ENCODE measurements at places on chromosomes 16 and 17.
A peak's percentile ranks its signal among the peaks of the same experiment; 100 is the strongest.

- no peak for DNase-seq
Measured at GRCh38 chr16:4082474-4083044, 33.7 kb downstream of the ADCY9 start.

DNA sequence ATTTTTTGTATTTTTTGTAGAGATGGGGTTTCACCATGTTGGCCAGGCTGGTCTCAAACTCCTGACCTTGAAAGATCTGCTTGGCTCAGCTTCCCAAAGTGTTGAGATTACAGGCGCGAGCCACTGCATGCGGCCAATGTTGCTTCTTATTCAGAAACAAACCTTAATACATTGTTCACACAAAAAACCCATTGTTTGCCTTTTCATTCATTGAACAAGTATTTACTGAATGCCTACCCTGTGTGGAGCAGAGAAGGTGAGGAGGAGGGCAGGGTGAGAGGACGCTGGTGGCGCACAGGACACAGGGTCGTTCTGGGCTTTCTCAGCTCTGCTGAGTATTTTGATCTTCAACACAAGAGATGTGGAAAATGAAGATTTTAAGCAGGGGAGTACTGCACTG lies 8.0 kb upstream of the KRT23 start:
- DNase-seq, result no peak

DNA sequence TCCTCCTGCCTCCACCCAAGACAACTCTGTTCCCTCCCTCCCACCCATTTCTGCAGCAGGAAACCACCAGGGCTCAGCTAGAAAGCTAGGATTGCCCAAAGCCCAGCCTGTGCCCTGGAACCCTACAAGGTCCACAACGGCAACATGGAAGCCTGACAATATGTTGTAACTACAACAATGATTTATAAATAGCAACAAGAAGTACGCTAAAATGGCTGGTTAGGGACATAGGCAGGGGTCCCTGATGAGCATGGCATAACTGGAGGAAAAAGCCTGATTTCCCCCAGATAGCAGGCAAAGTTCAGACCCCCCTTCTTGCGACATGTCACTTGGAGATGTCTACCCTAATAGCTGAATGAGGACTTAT lies 6.6 kb downstream of the ST3GAL2 start:
- no peak for DNase-seq

DNA sequence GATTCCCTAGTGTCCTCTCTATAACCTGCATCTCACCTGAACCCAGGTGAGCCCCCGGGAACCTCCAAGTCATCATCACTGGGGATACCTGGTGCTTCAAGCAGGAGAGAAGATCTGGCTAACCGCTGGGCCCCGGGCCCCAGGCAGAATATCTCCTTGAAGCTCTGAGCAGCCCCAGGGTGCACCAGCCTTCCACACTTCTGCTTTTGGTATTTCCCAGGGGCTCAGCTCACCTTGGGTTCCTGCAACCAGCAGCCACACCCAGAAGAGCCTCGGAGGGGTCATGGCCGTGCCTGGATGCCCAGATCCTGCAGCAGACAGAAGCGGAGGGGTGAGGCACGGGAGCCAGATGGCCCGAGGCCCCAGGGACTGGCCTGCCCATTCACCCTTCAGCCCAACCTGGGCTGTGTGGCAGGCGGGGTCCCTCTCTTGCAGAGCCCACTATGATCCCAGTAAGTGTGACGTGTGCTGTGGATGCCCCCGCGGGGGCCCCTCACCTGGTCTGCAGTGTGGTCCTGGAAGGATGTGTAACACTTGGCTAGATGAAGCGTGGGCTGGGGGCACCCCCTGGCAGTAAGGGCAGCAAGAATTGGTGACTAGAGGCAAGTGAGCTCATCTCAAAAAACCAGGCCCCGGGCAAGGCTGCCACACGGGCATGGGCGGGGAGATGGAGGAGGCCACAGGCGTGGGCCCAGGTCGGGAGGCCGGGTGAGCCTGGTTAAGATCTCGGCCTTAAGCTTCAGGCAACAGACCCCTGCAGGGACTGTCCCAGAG lies 2.6 kb downstream of the LGALS3BP start:
- no peak for DNase-seq

- DNase-seq, result no peak
Measured at GRCh38 chr16:21950782-21951521, 2.2 kb upstream of the UQCRC2 start.

DNA sequence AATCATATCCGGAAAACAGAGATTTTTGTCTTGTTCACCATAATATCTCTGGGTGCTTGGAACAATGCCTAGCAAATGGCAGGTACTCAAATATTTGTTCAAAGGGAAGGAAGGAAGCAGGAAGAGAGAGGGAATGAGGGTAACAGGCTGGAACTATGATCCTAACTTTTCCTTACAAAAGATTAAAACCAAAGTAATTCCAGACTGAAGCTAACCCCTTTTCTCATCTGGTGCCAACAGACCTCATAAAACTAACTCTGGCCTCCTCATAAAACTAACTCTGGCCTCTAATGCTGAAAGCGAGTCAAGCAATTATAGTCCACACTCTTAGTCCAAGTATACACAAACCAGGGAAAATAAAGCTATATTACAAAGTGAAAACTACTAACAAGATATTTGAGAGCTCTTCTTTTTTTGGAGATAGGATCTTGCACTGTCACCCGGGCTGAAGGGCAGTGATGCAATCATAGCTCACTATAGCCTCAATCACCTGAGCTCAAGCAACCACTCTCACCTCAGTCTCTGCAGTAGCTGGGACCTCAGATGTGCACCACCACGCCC lies 84.6 kb downstream of the KANSL1 start:
- DNase-seq, result no peak

- no peak for DNase-seq
Measured at GRCh38 chr17:64632194-64632593, 29.9 kb downstream of the SMURF2 start.

DNA sequence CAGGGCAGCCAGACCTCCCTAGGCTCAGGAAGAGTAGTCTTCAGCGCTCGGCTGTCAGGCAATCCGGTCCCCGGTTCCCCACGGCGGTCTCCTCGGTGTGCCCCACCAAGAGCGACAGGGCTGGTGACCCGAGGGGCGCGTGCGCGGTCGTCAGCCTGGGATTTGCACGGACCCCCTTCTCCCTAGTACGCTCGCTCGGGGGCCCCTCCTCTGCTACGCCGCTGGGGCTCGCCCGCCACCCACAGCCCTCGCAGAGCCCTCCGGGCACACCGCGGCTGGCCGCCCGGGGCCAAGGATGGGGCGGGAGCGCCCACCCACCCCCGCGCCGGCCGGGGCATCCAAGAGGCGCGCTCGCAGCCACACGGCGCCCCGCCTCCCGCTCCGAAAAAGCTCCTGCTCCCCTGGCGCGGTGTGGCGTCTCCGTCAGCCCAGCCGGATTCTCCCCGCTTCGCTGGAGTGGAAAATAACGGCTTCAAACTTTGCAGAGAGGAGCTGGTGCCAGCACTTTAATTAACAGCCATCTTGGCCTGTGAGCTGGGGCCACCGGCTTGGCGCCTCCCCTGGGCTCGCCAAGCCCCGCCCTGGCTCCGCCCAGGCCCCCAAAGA lies 2.1 kb upstream of the C1QL1 start:
- DNase-seq, result no peak

DNA sequence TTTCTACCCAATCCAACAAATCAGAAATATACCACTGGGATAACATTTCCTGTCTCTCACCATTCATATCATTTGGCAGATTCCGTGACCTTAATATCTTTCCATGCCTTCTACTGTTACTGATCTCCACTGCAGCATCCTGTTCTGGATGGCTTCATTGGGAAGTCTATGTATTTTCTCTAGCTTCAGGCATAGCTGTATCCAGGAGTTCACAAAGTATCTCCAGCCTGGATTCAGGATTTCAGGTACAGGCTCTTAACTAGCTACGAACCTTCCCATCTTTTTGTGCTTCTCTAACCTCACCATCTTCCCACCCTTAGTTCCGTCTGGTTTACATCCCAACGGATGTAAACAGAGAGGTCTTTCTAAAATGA lies 15.2 kb upstream of the USP10 start:
- no peak for DNase-seq

DNA sequence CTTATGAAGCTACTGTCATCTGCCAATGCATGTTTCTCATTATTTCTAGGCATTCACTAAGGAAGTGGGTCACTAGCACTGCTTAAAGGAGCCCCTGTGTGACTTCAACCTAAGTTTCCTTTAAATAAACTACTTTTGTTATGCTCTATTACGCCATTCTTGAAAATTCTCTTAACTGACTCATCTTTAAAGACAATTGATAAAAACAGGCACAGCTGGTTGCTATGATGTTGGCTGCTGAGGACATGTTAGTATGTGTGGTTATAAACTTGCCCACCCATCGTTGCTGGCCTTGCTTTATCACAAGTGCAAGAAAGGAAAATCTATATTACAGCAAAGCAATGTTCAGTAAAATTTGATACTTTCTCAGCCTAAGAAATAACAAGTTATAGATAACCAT lies 75.8 kb upstream of the CNTNAP4 start:
- DNase-seq, result no peak

DNA sequence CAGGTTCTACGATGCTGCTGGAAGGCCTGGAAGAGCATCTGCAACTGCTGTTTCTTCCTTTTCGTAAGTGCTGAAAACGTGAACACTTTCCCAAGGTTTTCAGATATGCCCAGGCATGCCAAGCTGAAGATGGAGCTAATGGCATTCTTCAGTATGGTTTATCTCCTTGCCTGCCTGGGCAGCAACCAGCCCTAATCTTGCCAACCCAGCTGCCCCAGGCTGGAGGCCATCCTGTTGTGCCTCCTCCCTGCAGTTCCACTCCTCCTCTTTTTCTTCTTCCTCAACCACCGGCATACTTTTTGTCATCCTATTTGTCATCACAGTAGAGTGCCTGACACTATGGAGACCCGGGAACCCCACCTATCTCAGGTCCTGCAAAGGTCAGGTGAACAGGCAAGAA lies 1849.3 kb downstream of the TP53TG3F start:
- DNase-seq, result no peak

- no peak for DNase-seq
Measured at GRCh38 chr16:67370661-67371060, 22.6 kb downstream of the TPPP3 start.

DNA sequence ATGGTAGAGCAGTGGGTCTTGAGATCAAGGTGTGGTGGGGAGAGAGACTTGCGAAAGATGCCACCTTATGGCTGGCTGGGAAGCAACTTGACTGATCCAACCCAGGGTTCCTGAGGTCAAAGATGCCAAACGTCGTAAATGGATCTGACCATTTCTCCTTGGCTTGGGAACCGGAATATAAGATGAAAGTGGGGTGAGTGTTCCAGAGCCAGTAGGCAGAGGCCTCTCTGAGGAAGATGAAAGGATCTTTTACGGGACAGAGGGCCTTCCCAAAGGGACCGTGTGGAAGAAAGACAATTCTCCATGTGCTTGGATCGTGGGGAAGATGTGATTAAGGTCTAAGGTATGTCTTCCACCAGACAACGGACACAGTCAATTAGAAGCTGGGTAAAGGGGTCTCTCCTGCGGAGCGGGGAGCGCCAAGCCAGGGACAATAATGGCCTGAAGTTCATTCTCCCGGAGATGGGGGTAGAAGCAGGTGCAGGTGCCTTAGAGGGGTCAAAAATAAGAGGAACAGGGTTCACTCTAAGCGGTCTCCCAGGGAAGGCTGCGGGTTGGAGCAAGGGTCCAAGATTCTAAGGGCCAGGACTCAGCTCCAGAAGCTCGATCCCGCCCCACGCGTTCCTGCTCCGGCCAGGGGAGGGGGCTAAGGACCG lies 800 bp downstream of the FXR2 start:
- no peak for DNase-seq

GRCh38 chr16:89700100-89700648 lies 1.3 kb downstream of the SPATA2L start:
- peak; percentile 89 for DNase-seq

DNA sequence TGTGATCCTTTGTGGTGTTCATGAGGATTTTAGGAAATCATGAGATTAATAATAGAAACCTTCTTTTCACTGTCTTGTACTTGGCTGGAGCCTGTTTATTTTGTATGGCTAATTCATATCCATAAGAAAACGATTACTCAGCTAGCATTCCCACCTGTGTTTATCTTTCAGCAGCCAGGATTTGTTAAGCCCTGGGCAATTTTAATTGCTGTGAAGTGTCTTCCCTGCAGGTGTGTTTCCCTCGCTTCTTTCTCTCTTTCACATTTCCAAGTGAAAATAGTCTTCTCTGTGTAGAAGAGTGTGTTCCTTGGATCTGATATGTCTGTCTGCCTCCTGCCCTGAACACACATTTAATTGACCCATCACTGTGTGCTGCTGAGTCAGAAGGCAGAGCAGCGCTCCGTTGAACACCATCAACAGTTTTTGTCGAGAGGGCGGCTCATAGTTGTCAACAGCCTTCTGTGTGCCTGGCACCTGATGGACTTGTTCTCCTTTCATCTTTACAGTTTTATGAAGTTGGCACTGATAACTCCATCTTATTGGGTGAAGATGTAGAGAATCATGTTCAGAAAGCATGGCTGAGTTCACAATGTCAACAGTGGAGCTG lies 83.2 kb downstream of the SPECC1 start:
- no peak for DNase-seq

- DNase-seq, result no peak
Measured at GRCh38 chr17:74646231-74646630, 22.7 kb upstream of the CD300E start.

DNA sequence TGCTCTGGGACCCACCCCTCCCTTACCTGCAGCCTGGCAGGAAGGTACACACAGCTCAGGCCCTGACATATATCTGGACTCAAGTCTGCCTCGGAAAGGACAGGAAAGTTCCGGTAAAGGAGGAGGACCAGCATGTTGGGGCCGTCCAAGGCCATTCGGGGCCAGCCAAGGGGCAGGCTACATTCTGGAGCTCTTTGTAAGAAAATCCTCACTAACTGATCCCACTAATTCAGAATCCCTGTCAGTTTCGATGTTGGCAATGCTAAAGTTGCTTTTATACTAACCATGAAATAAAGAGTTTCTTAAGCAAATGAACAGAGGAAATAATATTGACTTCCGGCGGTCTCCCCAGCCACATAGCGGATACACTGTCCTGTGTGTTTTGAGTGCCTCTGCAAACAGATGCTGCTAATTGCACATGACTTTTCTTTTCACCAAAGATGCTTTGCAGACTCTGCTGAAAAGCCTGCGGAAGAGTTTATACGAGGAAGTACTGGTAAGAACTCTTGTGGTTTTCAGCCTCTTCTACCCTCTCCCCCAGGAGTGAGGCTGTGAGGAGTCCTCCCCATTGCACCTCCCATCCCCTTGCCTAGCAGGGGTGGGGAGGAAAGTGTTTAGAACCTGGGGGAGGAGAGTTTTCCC lies 54.8 kb downstream of the PLXDC1 start:
- DNase-seq, result no peak

GRCh38 chr16:50651835-50652438 lies 29.2 kb downstream of the SNX20 start:
- DNase-seq, result no peak

GRCh38 chr17:75501378-75502071 lies 13.8 kb downstream of the CASKIN2 start:
- no peak for DNase-seq

- DNase-seq, result no peak
Measured at GRCh38 chr16:19666477-19666876, 51.5 kb downstream of the KNOP1 start.

GRCh38 chr16:28051486-28051885 lies 12.0 kb downstream of the GSG1L start:
- no peak for DNase-seq

All from esophagus squamous epithelium (tissue), 5 donors.